ENCODE measurements at places on chromosomes 2 and 18.
A peak's percentile ranks its signal among the peaks of the same experiment; 100 is the strongest.

GRCh38 chr2:220154304-220154703 is 526.9 kb downstream of the SLC4A3 start:
- no peak for DNase-seq

GRCh38 chr2:129892360-129892759 is 87.1 kb upstream of the RAB6C start:
- DNase-seq = no peak

- peak; percentile 3 for DNase-seq
Observed at GRCh38 chr2:63440612-63441011, 147.7 kb downstream of the WDPCP start.

GRCh38 chr2:112924821-112925220 is 13.9 kb downstream of the IL37 start:
- DNase-seq = no peak

- no peak for DNase-seq
Observed at GRCh38 chr2:64212346-64212745, 68.1 kb upstream of the PELI1 start.

GRCh38 chr18:68033466-68033865 is 516.9 kb upstream of the DSEL start:
- DNase-seq = no peak
